ENCODE measurements at places on chromosomes 6 and 20.
A peak's percentile ranks its signal among the peaks of the same experiment; 100 is the strongest.

GRCh38 chr6:125899726-125900182, 56.8 kb upstream of the HINT3 start:
- no peak for DNase-seq

GRCh38 chr6:23330632-23331031, 761.3 kb downstream of the HDGFL1 start:
- DNase-seq, result no peak

GRCh38 chr6:144955859-144956258, 670.7 kb downstream of the UTRN start:
- DNase-seq, result no peak

DNA sequence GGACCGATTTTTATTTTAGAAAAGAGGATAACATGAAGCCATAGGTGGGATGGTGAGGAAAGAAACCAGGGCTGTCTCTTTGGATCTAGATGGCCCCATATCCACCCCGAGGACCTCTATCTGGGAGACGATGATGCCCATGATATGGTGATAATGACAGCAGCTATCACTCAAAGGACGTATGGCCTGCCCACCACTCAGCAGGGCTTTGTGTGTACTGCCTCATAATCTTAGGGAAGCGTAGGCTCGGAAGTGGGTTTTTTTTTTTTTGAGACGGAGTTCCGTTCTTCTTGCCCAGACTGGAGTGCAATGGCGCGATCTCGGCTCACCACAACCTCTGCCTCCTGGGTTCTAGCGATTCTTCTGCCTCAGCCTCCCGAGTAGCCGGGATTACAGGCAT, 8.2 kb upstream of the TAF8 start:
- peak; percentile 27 for DNase-seq

DNA sequence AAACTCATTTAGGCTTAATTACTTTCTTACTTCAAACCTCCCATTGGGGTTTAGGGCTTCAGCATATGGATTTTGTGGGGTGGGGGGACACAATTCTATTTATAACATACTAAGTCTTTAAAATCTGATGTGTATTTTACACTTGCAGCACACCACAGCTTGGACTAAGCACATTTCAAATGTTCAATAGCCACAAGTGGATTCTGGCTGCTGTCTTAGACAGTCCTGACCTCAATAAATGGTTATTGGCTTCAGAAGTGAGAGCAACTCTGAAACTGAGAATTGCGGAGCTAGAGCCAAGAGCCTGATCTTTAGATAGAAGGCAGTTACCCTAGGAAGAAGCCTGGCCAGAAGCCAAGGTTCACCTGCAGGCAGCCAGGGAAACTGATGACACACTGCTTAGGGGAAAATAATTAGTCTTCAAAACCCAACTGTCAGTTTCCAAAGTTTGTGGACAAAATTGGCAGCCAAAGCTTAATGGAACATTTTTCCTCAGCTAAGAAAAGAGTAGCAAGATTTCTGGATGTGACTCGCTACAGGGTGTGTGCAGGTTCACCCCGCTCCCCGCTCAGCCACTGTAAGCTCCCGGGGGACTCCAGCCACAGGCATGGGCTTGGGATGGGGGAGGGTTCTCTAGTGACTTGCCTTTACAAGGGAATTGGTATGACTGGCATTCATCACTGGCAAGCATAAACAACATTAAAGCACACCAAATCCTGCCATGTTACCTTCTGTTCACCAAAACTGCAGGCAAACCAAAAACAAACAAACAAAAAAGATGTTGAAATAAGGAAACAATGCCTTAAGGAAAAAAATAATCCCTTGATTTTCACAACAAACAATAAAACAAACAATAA, 219.8 kb downstream of the TFAP2A start:
- DNase-seq, result no peak

DNA sequence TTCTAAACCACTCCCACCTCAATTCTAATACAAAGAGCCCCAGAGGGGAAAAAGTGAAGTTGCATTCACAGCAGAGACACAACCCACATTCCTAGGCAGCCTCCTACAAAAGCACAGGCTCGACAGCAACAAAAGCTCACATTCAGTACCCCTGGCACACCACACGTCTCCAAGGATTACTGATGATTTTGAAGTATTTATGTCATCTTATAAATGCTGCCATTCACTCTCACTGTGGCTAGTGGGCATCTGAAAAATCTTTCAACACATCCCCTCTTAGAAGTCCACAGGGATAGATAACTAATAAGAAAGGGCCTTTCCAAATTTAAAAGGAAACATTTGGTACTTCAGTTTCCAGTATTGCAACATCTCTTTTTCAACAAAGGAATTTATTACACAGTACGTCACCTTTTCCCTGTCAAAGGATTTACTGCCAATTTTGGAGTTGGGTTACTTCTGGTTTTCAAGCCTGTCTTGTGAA, 146.7 kb downstream of the TASP1 start:
- DNase-seq, result no peak

DNA sequence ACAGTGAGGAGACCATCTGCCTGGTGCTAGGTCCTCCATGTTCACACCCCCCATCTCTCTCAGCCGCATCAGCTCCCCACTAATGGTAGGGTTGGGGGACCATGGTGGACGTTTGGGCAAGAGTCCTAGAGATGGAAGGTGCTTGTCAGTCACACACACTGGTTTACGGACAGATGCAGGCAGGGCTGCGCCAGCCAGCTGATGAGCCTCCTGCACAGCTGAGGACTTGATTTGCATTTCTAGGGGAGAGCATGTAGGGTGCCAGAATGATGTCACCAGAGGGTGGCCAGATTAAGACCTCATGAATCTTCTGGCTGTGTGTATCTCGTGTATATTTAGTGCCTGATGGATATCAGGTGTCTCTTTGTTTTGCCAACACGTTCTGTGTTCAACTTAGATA, 28.6 kb downstream of the CST8 start:
- no peak for DNase-seq

GRCh38 chr20:57772349-57772964, 62.6 kb upstream of the PMEPA1 start:
- peak; percentile 2 for DNase-seq

- no peak for DNase-seq
Measured at GRCh38 chr6:44679438-44680201, 292.1 kb downstream of the CDC5L start.

- DNase-seq, result no peak
Measured at GRCh38 chr6:104940893-104941728, 15.8 kb upstream of the LIN28B start.

- peak; percentile 36 for DNase-seq
Measured at GRCh38 chr6:117481926-117482239, 591 bp upstream of the DCBLD1 start.

DNA sequence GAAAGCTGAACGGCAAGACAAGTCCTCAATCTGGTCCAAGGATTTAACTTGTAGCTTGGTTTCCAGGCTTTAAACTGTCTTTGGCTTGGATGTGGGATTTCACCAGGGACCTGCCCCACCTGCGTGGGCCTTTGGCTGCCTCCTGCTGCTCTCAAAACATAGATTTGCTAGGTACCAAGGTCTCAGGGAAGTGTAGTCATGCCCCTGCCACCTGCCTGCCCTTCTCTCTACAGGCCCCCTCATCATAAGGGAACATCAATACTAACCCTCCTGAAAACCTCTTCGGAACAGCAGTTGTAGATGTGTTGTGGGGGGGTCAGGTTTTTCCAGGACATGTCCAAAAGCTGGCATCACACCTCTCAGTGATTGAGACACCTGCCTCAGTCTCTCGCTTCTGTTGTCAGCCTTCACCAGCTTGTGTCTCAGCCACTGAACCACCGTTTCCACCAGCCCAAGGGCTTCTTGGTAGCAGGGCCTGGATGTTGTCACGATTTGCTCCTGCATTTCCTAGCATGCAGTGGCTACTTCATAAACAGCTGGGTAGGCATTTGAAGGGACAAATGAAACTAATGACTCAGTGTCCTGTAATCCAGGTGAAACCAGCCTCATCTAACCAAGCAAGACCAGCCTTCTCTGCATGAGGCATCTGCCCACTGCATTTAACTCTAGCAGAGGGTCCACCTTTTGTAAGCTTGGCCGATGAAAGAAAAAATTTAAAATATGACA, 141.6 kb upstream of the THBS2 start:
- DNase-seq, result no peak

DNA sequence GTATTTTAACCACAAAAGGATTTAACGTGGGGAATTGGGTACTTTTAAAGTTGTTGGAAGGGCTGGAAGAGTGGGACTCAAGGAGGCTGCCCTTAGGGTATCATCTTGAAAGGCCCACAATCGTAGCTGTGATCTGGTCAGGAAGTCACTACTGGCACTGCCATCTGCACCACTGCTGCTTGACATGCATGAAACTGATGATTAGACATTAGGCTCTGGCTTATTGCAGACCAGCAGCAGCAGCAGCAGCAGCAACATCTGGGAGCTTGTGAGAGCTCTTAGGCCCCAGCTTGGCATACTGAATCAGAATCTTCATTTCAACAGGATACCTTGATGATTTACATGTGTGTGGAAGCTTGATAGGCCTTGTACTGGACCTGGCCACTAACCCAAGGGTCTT, 68.6 kb downstream of the PHF20 start:
- no peak for DNase-seq

GRCh38 chr6:53458105-53458866, 86.6 kb downstream of the GCLC start:
- DNase-seq, result no peak

- DNase-seq, result no peak
Measured at GRCh38 chr6:86969573-86969972, 32.2 kb downstream of the HTR1E start.

- no peak for DNase-seq
Measured at GRCh38 chr20:42740226-42740870, 449.4 kb downstream of the PTPRT start.

DNA sequence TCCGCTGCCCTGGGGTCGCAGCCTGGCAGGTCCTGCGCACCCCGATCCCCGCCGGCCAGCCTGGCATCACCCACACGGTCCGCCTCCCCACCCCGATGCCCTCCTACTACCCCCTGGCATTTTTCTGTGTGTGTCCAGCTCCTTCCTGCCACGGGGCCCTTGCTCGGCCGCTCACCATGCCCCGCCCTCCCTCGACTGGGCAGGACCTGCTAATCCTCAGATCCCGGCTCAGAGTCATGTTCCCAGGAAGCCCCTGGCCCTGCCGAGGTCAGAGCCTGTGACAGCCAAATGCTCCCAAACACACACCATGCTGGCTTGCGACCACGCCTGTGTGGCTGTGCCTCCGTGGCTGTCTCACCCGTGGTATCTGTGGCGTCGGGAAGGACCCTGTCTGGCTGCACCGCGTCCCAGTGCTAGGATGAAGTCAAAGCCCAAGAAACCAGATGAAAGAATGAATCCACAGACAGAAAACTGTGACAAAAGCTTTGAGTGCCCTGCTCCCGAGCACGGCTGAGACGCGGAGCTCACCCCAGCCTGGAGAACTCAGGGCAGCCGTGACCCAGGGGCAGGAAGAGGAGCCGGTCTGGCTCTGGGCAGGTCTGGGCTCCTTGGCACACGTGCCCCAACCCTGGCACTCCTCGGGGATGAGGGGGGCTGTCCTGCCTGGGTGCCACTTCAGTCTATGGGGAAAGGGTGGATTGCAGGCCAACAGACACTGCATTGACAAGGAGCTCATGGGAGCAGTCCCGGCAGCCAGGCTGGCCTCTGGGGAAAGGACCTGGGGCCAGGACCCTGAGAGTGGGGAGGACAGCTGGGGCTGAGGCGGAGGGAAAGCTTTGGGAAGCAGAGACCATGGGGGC, 20.8 kb upstream of the SLCO4A1 start:
- DNase-seq, result no peak

GRCh38 chr6:36113049-36113448, 17.3 kb upstream of the MAPK13 start:
- no peak for DNase-seq

- DNase-seq, result no peak
Measured at GRCh38 chr6:10419749-10420545, 5.1 kb upstream of the TFAP2A start.

GRCh38 chr20:22346716-22347115, 237.7 kb downstream of the FOXA2 start:
- no peak for DNase-seq

- no peak for DNase-seq
Measured at GRCh38 chr6:163469459-163469985, 55.0 kb downstream of the QKI start.

DNA sequence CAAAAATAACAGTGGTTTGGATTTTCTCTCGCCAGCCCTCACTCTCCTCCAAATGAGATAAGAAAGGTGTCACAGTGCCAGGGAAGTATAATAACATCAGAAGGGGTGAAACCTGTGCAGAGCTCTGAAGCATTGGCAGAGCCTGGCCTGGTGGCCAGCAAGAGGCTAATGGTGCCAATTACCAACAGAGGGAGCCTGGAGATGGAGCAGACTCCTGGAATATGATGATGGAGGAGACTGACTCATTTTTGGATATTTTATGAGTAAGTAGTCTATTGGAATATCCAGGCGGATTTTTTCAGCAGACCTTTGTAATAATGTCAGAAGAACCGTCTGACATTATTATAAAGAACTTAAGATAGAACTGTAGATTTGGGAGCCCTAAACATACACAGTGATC, 442.6 kb upstream of the MARCKS start:
- no peak for DNase-seq

- no peak for DNase-seq
Measured at GRCh38 chr6:150142097-150142669, 661 bp upstream of the PPP1R14C start.

DNA sequence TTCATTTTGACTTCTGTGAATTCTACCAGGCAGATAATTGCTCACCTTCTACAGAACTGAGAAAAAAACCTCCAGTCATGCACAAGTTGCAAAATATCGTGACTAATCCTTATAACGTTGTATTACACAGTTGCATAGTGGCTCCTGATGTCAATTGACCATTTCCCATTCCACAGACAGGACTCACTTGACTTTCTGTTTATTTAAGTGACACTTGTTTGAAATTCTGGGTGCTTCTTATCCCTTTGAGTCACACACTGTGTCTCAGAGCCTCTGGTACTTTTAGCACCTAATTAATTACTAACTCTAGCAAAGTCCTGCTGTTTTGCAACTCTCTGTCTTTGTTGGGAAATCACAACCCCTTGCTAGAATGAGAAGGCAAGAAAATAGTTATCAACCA, 16.2 kb upstream of the RSPO3 start:
- DNase-seq, result no peak

- no peak for DNase-seq
Measured at GRCh38 chr6:42370323-42370985, 81.3 kb downstream of the TRERF1 start.

DNA sequence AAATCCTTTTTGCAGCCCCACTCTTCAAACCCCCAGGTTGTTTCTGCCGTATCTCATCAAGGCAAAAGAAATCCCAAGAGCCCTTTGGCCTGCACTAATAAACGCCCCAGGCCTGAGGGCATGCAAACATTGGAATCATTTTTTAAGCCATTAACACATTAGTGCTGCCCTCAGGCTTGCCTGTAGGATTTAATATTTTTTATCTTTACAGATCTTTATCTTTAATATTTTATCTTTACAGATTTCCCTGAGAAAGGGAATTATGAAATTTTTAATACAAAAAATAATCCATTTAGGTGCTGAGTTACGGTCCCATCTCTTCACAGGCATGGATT, 14.7 kb downstream of the GTPBP2 start:
- DNase-seq, result no peak

GRCh38 chr6:70763754-70764510, 96.2 kb downstream of the SMAP1 start:
- DNase-seq, result no peak

GRCh38 chr20:38497246-38497935, 24.7 kb downstream of the RALGAPB start:
- DNase-seq, result no peak

GRCh38 chr6:18187701-18188100, 32.5 kb downstream of the KDM1B start:
- no peak for DNase-seq

All from stimulated activated naive CD4-positive, alpha-beta T cell (primary cell).